ENCODE measurements at places on chromosomes 12 and 14.

DNA sequence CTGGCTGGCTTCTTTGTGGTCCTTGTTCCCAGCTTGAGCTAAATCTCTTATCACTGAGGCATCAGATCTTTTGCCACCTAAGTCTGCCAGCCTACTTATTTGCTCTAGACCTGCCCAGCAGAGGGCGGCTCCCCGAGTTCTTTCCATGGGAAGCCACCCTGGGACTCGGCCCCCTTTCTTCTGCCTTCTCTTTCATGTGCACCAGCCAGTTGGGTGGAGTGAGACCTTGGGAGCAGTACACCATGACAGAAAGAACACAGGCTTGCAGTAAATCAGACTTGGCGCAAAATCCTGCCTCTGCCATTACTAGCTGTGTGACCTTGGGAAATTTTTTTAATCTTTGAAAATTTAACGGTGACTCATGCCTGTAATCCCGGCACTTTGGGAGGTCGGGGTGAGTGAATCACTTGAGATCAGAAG, 7.4 kb downstream of the SMAGP start:
- DNase-seq, result no peak

GRCh38 chr12:27607591-27607990, 83.6 kb downstream of the PPFIBP1 start:
- DNase-seq, result no peak

DNA sequence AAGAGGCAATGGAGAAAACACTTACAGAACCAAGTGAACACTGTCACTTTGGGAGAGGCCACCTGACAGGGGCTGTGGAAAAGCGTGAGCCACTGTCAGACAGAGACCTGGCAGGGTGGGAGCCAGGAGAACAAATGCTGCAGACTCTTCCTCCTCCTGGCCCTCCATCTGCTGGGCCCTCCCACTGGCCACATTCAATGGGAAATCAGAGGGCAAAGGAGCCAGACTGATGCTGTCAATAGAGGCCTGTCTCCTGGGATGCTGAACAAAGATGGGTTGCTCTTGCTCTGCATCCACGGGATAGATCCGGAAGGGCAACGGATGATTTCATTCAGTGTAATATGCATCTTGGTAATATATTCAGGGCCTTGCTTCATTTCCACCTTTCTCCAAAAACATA, 44.9 kb upstream of the BCAT1 start:
- no peak for DNase-seq

GRCh38 chr14:94738751-94739150, 31.2 kb downstream of the GSC start:
- DNase-seq, result no peak

GRCh38 chr14:91911474-91912032, 35.9 kb downstream of the FBLN5 start:
- DNase-seq, result no peak

- no peak for DNase-seq
These were observed 178.9 kb upstream of the MGAT4C start for GRCh38 chr12:86435053-86435452.

- DNase-seq, result no peak
These were observed 290.3 kb downstream of the SOX5 start for GRCh38 chr12:23659131-23659530.

GRCh38 chr14:30958555-30959407, 66.7 kb upstream of the AP4S1 start:
- no peak for DNase-seq

DNA sequence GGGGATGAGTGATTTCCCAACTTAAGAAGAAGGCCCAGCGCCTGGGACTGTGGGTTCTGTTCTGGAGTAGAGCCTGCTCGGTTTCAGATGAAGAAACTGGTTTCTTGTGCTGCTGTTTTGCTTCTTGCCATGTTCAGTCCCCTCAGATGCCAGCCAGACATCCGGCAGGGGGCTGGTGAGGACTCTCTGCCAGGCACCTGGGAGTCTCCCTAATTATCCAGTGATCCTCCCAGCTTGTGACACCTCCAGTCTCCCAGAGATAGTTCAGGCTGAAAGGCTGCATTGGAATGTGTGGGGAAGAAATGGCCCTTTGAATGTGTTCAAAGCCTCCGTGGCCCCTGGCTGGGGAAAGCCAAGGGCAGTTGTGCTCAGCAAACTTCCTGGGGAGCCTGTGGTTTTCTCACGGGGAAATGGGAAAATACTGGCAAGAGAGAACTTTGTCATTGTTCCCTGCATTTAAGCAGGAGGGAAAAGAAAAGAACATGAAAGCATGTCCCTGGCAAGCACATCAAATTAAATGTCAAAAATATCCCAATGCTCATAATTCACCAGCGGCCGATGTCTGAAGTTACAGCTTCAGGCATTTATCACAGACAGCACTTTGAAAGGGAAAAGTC, 8.5 kb upstream of the SERPINA12 start:
- no peak for DNase-seq

GRCh38 chr14:66745078-66745477, 237.1 kb downstream of the GPHN start:
- no peak for DNase-seq

GRCh38 chr12:7079826-7080125, 12.5 kb downstream of the C1R start:
- no peak for DNase-seq

- no peak for DNase-seq
These were observed 42.1 kb downstream of the SEC23A start for GRCh38 chr14:39060818-39061437.
